ENCODE measurements at places on chromosomes 6 and 20. TPM values are rescaled to one million over a fixed set of nuclear protein-coding genes. Genes with fewer than 3 reads are reported as not detected.

DNA sequence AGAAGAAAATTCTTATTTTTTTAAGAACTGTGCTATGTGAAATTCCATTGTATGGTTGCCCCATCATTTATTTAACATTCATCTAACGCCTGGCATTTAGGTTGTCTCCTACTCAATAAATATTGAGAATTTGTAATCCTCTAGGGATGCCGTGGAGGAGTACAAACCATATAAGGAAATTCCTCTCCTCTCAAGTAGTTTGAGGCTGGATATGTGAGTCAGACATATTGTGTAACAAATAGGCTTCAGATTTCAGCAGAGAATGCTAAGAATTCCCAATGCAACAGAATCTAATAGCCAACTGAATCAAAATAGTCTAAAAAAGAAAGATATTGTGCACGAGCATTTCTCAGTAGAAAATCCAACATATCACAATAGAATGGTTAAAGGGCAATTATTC, 174.7 kb downstream of the OTOR start:
- peak; percentile 80 for DNase-seq

GRCh38 chr6:169813969-169814368, 62.5 kb downstream of the ERMARD start:
- no peak for DNase-seq

DNA sequence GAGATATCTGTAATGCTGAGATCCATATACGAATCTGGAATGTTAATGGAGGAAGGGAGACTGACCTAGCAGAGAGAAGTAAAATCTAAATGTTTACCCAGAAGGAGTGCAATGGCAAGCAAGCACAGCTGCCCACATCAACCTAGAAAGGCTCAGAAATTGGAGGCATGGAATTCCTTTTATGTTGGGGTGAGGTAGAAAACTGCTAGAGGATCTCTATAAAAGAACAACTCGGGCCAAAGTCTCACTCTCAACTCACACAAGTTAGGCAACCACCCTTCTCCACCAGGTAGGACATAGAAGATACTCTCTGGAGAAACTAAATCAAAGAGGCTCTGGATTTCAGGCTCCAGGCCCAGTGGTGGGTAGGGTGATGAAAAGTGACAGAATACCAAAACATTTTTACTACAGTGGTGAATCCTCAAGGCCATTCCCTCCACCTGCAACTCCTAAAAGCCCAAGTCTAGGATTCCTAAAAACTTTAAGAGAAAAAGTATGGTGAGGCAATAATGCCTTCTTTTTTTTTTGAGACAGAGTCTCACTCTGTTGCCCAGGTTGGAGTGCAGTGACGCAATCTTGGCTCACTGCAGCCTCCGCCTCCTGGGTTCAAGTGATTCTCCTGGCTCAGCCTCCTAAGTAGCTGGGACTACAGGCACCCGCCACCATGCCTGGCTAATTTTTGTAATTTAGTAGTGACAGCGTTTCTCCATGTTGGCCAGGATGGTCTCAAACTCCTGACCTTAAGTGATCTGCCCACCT, 9.5 kb upstream of the ADGRG6 start:
- no peak for DNase-seq

DNA sequence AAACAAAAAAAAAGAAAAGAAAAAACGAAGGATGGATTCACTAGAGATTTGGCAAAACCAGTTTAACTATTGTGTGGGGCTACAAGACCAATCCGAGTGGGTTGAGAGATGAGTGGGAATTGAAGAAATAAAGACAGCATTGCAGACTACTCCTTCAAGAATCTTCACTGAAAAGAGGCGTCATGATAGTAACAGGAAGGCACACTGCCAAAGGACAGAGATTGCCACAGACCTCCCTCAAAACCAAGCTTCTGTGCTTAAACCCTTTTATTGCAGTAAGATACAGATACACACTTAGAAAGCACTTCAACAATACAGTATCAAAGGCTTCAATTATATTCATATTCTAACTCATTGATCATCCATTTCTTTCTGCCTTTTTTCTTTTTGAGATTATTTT, 103.9 kb downstream of the IPCEF1 start:
- no peak for DNase-seq

GRCh38 chr6:137919837-137920730, 53.0 kb downstream of the TNFAIP3 start:
- DNase-seq: no peak

DNA sequence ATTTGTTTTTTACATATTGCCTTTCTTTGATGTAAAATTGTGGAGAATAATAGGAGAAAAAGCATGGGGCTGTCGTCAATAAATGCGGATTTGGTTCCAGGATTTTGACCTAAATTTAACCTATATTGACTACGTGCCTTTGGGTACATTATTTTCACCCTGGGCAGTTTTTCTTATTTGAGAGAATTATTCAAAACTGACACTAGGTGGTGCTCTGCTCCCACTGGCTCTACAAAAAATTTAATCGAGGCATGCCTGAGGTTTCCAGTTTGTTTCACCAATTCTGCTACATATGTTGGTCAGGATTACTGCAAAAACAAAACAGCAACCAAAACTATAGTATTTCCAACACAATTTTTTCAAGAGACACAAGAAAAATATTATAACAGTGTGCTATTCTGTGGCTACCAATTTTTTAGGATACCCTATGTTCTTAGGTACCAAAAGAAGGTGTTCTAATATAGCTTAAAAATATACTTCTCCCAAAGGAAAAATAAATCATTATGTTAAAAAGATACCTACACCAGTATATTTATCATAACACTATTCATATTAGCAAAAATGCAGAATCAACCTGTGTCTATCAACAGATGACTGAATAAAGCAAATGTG, 48.6 kb upstream of the FABP7 start:
- DNase-seq: no peak

DNA sequence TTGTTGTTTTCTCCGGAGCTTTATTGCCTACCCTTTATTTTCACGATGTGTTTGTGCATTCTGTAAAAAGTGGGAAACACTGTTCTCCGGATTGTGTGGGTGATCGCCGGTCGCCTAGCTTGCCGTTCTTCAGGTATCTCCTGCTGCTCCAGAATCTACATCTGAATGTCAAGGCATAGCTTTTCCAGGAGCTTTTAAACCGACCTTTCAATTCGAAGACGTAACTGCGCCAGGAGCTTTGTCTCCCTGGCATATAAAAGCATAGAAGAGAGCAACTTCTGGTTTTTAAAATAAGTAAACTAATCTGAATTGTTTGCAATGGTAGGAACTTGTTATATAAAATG, 96.0 kb downstream of the HFE start:
- DNase-seq: no peak

DNA sequence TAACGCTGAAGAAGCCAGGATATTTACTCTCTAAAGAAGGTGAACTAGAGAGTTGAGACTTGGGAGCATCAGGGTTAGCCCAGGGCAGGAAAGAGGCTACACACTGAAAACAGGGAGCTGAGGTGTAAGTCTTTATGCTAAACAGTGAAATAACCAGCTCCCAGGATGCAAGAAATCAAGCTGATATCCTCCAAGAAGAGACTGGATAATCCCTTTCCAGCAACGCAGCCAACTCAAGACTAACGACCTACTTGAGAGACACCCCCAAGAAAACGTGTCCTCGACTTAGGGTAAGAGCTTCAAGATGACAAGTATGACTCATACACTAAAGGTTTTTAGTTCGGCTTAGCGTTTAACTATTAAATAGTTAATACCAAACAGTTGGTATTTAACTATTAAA, 202.2 kb downstream of the TASP1 start:
- peak; percentile 71 for DNase-seq

- DNase-seq: no peak
Observed at GRCh38 chr6:43831191-43831590, 61.2 kb downstream of the VEGFA start.

DNA sequence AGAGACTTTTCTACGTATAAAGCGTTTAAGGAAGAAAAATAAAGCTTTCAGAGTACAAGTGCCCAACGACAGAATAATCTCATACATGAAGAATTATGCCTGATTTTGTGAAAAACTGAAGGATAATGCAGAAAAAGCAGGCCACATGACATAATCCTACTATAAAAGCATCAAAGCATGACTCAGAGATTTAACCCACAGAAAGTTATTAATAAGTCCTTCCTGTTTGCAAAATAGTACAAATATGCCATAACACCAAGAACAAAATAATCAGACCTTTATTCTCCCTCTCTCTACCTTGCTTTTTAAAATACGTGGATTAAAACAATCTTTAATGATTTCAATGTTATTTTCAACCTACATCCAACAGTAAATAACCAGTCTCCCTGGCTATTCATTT, 118.6 kb upstream of the BCLAF1 start:
- no peak for DNase-seq

DNA sequence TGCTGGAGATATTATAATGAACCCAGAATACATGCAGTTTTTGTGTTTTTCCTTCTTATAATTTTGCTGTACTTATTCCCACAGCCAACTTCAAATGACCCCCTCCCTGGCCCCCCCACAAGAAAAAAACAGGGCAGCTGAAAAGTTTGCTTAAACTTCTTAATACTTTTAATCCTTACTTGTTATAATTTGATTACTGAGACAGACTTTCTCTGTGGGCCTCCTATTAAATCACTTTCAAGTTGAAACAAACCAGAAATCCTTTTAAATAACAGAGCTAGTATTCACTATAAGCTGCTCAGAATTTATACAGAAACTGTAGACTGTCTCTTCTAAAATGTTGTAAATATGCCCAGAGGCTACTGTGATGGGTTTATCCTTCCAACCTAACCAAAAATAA, 106.3 kb downstream of the CENPW start:
- no peak for DNase-seq

DNA sequence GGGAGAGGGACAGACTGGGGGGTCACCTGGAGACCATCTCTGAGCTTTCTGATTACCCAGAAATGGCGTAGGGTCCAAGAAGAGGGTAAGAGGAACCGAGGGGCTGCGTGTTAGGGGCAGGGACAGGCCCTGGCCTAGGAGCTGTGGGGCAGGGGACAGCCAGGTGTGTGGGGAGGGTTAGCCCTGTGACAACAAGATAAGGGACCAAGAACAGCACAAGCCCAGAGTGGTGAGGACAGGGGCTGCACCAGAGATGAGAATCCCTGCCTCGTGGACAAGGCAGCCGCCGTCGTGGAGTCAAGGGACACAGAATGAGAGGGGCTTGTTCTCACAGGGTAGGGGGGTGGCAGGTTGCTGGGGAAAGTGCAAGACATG, 449 bp upstream of the AVP start:
- no peak for DNase-seq

DNA sequence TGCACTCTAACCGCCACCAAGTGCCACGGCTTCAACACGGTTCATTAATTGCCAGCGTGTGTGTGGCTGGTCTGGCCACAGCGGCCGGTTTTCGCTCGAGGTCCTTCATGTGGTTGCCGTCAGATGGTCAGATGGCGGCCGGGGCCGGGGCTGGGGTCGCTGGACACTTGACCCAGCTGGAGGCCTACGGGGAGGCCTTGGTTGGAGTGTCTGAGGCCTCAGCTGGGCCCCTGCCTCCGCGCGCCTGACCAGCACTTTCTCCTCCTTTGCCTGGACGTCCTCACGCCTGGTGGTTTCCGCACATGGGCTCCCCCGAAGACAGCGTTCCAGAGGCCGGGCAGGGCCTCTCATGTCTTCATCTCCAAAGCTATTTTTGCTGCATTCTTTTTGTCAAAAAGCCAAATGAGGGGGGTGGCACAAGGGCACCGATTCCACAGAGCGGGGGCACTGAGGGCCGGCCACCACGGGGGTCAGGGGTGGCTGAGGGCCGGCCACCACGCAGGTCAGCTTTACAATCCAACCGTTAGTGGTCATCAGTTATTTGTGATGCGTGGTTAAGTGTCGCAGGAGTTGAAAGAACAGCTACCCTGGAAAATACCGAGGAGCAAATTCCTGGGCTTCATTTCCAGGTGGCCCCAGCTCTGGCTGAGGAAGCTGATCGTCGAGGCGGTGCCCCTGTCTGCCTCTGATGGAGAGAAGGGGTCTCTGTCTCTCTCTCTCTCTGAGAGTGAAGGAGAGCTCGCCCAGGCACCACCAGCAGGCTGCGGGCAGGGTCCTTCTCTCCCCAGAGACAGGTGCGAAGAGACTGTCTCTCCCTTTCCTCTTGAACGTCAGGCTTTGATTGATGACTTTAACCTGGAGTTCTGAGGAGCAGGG, 50.5 kb upstream of the FRMD1 start:
- DNase-seq: no peak

GRCh38 chr6:142329486-142330113, 27.8 kb downstream of the ADGRG6 start:
- no peak for DNase-seq

- no peak for DNase-seq
Observed at GRCh38 chr6:33091957-33092356, 16.2 kb downstream of the HLA-DPB1 start.

DNA sequence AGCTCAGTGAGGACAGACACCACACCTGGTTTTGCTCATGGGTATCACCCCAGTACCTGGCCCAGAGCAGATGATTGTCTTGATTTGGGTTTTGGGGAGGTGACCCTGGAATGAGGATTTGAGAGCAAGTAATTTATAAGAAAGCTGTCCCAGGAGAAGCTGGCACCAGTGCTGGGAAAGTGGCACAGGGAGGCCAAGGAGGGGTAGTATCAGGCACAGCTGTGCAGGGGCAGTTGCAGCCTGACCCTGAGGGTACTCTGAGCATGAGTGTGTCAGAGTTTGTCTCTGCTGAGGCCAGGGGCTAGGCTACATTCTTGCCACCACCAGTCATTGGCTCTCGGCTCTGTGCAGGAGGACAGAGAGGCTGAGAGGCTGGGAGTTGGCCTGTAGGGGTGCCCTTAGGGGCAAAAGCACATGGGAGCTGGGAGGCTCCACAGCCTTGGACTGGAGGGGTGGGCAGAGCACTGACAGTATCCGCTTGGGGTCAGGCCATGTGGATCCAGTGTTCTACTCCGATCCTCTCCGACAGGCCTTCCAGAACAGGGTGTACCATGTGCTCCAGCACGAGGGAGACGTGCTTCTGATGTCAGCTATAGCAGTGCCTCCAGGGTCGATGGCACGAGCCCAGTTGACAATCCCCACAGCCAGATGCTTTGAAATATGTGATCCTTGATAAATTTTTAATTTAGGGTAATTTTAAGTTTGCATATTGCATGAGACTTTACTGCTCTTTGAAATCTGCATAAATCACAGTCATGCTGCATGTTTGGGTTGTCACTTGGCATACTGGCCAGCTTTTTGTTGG, 121.3 kb downstream of the PHACTR3 start:
- DNase-seq: no peak

The DUSP15 gene
- total RNA-seq: not detected

The NOTCH4 gene
- 2.0 TPM for total RNA-seq

The ENTPD6 gene
- 76.5 TPM for total RNA-seq

The TRIM15 gene
- total RNA-seq: not detected

The EYS gene
- total RNA-seq: 0.06 TPM

The PRSS35 gene
- total RNA-seq: 0.06 TPM

The OR5V1 gene
- total RNA-seq: not detected

The TMEM244 gene
- not detected for total RNA-seq

The SEC63 gene
- 5.4 TPM for total RNA-seq

Data from epithelial cell of proximal tubule (primary cell).